GM19239 (cell line): ENCODE measurements at places on chromosomes 12 and 14.

GRCh38 chr14:98059106-98059505 is 1212.9 kb downstream of the BCL11B start:
- DNase-seq, result no peak

GRCh38 chr12:57872362-57872761 is 25.8 kb upstream of the CTDSP2 start:
- DNase-seq, result no peak

DNA sequence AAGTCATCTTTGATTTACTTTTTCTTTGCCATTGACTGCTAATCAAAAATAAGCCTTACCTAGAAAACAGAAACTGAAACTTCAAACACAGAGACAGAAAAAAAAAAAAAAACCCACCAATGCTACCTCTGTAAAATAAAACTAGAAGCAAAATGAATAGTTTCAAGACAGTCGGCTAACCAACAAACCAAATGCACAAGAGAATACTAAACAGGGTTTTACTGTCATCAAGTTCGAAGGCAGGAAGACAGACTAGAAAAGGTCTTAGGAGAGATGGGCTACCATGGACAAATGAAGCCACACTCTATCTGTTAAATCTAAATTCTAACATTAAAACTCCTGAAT is 59.5 kb downstream of the SEL1L start:
- peak; percentile 26 for DNase-seq

GRCh38 chr12:30829876-30830275 is 75.1 kb upstream of the CAPRIN2 start:
- DNase-seq, result no peak

DNA sequence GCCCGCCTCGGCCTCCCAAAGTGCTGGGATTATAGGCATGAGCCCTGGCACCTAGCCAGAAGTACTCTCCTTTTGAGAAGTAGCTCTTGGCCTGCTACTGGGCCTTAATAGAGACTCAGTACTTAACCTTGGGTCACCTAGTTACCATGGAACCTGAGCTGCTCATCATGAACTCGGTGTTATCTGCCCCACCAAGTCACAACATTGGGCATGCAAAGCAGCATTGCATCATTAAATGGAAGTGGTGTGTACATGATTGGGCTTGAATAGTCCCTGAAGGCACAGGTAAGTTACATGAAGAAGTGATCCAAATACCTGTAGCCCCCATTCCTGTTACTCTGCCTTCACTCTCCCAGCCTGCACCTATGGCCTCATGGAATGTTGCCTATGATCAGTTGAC is 18.0 kb upstream of the ATF7 start:
- DNase-seq, result no peak

- no peak for DNase-seq
Measured at GRCh38 chr14:40119321-40119720, 687.1 kb upstream of the FBXO33 start.
